ENCODE measurements at places on chromosomes 13 and 19.
A peak's percentile ranks its signal among the peaks of the same experiment; 100 is the strongest.

DNA sequence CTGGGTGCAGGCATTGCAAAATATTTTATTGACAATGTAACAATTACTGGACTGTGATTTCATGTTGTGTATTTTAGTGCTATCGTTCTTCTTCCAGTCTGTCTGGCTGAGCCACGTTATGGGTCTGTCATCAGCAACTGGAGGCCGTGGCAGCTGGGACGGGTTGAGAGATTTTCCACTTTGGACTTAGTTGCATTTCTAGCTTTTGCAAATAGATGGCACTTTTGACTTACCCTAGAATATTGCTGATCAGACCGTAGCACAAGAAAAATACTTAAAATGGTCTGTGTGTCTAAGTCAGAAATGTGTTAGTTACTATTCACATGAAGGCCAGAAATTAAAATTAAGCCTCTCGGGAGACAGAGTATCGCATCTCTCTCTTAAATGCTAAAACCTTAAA, 211.1 kb downstream of the TEX29 start:
- no peak for DNase-seq

GRCh38 chr19:41373993-41374392, 2.3 kb upstream of the TMEM91 start:
- DNase-seq: no peak

DNA sequence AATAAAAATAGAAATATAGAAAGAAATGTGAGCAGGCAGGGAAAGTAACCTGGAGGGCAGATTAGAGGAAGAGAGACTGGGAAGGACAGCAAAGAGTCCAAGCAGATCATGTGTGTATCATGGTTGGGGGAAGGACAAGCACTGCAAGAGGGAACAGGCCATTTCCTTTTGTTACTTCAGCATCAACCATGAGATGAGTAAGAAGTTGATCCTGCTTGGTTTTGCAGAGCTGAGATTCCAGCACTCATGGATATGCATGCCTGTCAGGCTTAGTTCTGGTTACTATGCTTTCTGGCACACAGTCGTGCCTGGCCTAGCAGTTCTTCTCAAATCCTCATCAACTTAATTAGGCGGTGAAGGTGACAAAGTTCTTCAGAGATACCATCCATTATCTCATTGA, 18.1 kb downstream of the NALCN start:
- no peak for DNase-seq

DNA sequence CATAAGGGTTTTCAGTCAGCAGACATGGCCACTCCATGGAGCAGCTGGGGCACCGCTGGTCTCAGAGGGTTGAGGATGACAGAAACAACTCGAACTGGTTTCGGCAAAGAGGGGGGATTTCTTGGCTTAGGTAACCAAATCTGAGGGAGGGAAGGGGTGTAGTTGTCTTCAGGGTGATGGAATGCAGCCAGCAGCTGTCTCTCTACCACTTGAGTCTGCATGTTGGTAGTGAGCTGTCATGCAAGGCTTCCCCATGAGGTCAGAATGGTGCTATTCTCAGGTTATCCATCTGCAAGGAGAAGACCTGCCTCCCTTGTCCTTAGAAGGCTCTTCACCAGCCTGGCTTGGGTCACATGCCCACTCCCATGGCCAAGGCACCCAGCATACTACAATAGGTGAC, 55.6 kb upstream of the PEG3 start:
- no peak for DNase-seq

- no peak for DNase-seq
Measured at GRCh38 chr13:44557986-44558385, 18.1 kb downstream of the TSC22D1 start.

GRCh38 chr13:52348071-52348470, 57.9 kb downstream of the THSD1 start:
- DNase-seq: no peak

DNA sequence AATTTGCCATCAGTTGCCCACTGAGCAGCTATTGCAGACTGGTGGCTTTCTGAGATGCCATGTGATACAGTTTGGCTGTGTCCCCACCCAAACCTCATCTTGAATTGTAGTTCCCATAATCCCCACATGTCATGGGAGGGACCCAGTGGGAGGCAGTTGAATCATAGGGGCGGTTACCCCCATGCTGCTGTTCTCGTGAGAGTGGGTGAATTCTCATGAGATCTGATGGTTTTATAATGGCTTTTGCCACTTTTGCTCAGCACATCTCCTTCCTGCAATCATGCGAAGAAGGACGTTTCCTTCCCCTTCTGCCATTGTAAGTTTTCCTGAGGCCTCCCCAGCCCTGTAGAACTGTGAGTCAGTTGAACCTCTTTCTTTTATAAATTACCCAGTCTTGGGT, 34.8 kb upstream of the ANKRD10 start:
- DNase-seq: no peak

- DNase-seq: no peak
Measured at GRCh38 chr19:5149932-5150901, 181.3 kb downstream of the KDM4B start.

DNA sequence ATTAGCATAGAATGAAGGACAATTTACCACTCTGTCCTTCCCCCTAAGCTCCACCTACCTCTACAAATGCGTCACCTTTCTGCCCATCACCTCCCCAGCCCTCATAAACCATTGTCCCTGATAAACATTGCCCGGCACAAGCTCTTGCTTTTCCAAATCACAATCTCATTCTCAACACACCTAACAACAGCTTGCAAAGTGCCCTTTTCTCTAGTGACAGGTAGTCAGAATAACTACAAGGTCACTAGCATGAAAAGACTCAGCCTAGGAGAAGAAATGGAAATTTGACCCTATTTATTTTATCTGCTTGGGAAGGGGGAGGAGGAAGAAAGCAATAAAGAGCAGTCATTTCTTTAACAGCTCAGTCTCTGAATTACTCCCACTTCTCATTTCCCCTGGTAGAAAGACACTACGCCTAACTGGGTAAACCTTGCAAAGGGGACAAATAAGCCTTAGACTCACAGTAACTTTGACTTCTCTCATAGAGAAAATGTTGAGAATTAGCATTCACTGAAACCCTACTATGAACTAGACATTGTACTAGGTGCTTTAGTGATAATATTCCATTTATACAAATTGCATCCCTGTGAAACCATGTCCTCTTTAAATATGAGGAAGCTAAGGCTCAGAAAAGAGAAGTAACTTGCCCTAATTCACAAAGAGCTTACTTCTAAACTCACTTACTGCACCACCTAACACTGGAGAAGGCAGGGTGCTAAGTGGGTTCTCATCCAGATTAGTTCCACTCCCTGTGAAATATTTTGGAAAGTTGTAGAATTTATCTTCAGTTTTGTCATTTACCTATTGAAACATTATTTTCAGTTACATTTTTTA, 116.2 kb upstream of the FNDC3A start:
- no peak for DNase-seq

GRCh38 chr19:45677351-45678230, 9.6 kb downstream of the GIPR start:
- DNase-seq: peak; percentile 62

DNA sequence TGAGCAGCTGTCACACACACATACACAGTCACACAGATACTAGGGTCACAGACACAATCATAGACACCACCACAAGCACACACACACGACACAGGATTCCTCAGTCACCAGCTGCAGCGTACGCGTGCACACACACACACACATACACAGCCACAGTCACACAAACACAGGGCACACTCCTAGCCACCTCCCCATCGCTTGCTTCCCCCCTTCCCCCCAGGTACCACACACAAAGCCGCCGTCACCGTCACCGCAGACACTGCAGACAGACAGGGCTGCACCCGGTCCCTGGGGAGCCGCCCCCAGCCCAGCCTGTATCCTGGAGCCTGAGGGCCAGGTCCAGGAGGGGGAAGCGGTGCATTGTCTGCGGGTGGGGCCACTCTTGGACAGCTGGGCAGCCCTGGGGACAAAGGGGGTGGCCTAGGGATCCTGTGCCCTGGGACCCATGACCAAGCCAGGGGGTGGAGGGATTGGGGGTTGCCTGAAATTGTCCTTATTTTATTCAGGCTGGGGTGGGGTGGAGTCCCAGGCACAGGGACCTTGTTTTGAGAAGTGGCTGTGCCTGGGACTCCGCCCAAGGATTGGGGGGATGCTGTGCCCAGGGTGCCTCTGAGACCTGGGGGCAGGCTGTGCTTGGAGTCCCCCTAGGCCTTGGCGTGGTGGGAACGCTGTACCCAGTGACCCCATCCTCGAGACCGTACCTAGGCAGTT, 957 bp downstream of the NUMBL start:
- DNase-seq: no peak

- no peak for DNase-seq
Measured at GRCh38 chr13:45331123-45331619, 9.8 kb downstream of the TPT1 start.

- DNase-seq: no peak
Measured at GRCh38 chr13:111302045-111302726, 18.3 kb upstream of the TEX29 start.

DNA sequence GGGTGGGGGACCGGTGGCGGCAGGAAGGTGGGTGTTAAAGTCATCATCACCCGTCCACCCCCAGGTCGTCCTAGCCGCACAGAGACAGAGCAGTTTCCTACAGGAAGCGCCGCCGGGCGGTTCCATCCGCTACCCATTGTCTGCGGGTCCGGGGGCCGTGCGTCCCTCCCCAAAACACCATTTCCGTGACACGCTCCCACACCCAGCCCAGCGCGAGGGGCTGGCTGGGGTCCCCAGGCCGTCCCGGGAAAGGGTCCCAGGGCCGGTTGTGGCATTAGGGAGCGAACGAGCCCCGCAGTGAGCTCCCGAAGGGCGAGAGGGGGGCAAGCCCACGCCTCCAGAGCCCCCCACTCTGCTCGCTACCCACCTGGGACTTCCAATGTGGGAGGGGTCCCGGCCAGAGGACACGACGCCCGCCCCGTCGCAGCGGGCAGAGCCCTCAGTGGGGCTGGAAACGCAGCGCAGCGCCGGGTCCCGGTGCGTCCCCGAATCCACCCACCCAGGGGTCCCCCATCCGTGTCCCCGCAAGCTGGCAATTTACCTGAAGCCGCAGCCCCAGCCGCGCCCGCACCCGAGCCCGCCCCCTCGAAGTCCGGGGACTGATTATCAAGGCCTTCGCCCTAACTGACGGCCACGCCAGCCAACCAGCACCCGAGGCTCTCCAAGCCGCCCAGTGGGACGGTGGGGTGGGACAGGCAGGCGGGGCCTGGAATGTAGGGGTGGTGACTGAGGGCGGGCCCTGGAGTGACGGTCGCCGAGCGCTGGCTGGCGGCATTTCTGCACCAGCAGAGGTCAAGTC, at the start of gene KANK3:
Gene KANK3, minus strand, starts transcription at position 579 of the 799 bp plus-strand sequence. CDS start 5,434 bp downstream, outside the sequence.
- DNase-seq: peak; percentile 79

DNA sequence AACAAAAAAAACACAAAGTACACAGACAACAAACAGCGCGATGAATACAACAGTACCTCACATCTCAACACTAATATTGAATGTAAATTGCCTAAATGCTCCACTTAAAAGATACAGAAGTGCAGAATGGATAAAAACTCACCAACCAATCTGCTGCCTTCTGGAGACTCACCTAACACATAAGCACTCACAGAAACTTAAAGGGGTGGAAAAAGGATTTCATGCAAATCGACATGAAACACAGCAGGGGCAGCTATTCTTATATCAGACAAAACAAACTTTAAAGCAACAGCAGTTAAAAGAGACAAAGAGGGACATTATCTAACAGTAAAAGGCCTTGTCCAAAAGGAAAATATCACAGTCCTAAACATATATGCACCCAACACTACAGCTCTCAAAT, 209.5 kb downstream of the ABCC4 start:
- DNase-seq: no peak

- no peak for DNase-seq
Measured at GRCh38 chr13:22505489-22505888, 675.3 kb upstream of the SGCG start.

GRCh38 chr13:33446821-33447725, 161.5 kb upstream of the STARD13 start:
- no peak for DNase-seq

DNA sequence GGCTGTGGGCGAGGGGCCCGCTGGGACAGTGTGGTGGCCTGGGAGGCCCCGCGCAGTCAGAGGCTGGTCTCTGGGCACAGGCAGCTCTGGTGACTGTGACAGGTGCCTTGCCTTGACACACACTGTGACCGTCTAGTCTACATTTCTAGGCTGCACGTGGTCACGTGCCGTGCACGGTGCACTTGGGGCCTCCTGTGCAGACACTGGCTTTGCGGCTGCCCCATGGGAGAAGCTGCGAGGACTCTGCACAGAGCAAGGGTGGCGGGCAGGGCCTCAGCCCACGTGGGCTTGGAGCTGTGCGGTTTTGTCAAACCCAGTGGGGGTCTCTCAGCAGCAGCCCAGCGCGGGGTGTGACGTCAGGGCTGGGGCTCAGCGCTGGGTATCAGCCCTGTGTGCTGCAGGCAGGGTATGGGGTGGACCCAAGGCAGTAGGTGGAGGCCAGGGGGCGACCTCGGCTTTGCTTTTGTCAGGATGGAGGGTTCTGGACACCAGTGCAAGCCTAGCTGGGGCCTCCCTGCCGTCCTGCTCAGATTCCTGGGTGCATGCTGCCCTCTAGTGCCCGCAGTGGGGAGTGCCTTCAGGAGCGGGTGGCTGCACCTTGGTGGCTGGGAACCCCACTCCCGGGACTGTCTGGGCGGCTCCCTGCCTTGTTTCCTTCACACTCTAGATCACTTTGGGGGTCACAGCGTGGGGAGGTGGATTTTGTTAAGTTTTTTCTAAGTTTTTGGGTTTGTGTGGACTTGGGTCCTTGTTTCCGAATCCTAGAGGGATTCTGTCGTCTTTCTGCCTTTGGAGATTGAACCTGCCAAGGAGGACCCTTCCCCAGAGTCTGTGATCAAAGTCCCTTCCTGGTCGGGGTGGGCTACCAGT, 62.6 kb downstream of the KDM4B start:
- peak; percentile 86 for DNase-seq

DNA sequence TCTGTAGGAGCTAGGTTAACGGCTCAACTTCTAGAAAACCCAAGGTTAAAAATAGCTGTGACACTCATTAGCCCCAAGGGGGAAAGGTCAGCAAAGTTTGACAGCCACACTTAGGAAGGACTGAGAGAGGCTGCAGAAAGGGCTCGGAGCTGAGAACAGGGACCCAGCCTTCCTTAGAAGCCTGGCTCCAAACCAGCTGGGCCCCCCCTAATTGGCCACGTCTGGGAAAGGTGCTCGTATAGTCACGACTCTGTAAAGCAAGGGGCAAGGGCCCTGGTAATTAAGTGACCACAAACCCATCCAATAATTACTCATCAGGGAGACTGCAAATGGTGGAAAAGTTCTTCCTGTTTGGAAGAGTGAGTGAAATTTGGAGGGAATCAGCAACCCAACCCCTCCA, 90.5 kb downstream of the RNASEH2B start:
- no peak for DNase-seq

DNA sequence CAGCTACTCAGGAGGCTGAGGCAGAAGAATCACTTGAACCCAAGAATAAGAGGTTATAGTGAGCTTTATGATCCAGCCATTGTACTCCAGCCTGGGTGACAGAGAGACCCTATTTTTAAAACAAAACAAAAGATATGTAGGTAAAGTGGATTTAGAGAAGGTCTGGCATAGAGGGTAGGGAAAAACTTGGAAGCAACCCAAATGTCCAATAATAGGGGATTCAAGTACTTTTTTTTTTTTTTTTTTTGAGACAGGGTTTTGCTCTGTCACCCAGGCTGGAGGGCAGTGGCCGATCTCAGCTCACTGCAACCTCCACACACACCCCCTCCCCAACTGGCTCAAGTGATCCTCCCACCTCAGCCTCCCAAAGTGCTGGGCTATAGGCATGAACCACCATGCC, 5.8 kb upstream of the PAK4 start:
- no peak for DNase-seq

- DNase-seq: no peak
Measured at GRCh38 chr19:6127716-6128335, 7.6 kb upstream of the ACSBG2 start.

- DNase-seq: no peak
Measured at GRCh38 chr13:20824762-20825476, 51.2 kb upstream of the EEF1AKMT1 start.

- DNase-seq: no peak
Measured at GRCh38 chr13:42907745-42908144, 84.3 kb downstream of the EPSTI1 start.
